ENCODE measurements at places on chromosomes 2 and 18.
A peak's percentile ranks its signal among the peaks of the same experiment; 100 is the strongest.

- DNase-seq = no peak
Measured at GRCh38 chr18:211582-211981, 53.2 kb downstream of the USP14 start.

DNA sequence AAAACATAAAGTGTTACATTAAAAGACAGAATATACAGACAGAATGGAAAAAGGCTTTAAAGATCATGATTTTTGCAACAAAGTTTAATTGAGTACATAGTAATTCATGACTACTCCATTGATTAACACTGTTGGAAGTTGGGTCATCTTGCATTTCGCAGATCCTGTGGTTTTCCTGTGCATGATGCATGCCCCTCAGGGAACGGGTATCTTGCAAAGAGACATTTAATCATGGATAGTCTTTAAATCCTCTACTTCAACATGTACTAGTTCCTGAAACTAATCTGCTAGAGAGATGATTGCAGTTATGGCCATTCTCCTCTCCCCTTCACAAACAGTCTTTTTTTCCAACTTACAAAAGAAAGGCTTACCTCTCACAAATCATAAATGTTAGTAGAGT is 155.6 kb upstream of the DSEL start:
- no peak for DNase-seq

DNA sequence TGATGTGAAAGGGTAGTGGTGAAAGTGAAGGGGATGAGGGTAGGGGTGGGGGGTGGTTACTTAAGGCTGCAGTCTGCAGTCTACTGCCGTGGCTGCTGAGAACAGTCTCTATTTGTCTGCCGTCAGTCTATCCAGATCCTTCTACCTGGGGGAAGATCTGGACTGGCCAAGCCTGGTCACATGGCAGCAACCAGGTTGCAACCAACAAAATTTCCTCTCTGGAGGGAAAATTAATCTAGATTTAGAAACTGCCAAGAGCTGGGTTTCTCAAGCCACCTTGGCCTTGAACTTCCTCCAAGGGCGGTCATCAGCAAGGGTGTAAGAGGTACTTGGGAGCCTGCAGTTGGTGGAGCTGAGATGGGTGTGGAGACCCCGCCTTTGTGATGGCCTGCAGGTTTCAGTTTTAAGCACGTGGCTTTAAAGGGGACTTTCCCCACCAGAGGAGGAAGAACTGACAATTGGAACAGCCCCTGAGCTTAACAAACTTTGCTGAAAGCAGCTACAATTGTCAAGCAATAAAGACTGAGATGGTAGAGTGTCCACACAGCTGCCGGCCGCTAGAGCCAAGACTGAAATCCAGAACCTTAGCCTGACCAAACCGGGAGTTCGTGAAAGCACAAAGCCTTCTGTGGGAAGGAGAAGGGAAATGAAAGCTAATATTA is 31.4 kb upstream of the KCMF1 start:
- DNase-seq = peak; percentile 88

DNA sequence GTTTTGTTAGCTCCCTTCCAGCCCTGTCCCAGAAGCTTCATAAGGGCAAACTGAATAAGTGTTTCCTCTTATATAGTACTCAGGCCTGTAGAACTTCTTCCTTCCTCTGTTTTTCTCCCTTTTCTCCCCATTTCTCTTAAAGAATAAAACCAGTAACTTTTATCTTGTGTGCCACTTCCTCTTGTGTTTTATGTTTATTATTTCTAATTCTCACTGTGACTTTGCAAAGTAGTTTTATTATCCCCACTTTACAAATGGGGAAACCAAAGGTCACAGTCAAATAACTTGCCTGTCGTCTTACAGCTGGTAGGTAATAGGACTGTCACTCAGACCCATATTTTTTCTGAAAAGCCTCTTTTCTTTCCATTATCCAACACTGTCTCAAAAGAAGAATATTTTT is 42.4 kb downstream of the RBBP8 start:
- no peak for DNase-seq

DNA sequence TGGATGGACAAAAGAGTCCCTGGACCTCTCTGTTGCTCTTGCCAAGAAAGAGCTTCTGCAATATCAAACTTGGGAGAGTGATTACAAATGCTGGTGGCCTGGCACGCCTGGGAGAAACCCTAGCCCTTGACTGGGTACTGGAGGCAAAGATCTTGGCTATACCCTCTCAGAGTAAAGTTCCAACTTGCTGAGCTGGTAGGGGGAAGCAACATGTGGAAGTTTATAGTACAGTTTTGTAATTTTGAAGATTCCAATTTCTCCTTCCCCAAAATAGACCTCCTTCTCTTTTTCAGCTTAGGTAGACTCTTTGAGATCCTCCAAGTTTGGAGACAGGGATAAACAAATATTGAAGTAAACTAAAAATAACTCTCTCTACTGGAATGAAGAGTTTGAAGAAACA is 645.3 kb downstream of the NR4A2 start:
- no peak for DNase-seq

DNA sequence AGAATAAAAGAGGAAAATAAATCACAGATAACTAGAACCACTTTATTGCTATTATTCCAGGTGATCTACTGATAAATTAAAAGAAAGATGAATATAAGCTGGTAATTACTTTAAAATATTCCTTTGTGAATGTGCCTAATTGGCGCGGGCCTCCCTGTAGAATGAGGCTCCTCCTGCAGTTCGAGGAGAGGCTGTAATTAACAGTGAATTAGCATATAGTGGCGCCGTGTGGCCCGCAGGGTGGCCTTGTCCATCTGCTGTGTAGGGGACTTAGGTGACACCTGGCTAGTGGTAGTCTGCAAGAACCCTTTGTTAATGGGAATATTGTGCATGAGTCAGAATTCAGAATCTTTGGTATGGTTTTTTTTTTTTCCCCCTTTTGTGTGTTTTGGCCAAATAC is 119.8 kb downstream of the AGAP1 start:
- DNase-seq = no peak

- DNase-seq = no peak
Measured at GRCh38 chr18:62829936-62830335, 114.6 kb downstream of the PHLPP1 start.

DNA sequence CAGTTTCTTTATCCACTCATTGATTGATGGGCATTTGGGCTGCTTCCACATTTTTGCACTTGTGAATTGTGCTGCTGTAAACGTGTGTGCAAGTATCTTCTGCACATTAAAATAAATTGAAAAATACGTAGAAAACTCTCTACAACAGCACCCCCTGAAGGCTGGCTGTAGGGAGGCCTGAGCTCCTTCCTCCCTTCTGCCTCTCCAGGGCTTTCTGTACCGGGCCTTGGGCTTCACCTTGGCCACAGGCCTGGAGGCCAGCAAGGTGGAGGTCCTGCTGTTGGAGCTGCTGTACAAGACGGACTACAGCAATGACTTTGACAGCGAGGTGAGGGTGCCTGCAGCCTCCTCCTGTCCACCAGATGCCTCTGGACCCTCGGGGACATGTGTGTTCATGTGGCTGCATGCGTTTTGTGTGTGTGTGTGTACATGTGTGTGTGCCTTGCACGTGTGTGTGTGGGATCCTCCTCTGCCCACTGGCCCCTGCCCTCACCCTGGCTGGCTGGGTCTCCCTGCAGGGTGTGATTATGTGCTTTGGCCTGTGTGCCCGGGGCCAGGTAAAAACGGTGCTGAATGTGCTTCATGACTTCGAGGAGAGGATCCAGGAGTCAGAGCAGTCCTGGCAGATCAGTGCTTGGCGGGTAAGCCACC is 29.2 kb downstream of the MROH2A start:
- DNase-seq = no peak

- no peak for DNase-seq
Measured at GRCh38 chr18:25229081-25229480, 122.9 kb downstream of the ZNF521 start.

DNA sequence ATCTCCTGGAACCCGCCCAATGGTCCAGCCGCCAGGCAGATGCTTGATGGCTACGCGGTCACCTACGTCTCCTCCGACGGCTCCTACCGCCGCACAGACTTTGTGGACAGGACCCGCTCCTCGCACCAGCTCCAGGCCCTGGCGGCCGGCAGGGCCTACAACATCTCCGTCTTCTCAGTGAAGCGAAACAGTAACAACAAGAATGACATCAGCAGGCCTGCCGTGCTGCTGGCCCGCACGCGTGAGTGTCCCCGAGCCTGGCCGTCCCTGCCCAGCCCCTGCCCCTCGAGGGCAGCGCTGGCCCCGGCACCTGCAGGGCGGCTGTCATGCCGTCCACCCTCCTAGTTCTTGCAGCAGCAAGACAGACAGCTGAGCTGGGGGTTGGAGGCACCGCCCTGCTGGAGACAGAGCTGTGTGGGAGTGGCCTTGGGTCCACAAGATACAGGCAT is 36.7 kb downstream of the MTERF4 start:
- no peak for DNase-seq

DNA sequence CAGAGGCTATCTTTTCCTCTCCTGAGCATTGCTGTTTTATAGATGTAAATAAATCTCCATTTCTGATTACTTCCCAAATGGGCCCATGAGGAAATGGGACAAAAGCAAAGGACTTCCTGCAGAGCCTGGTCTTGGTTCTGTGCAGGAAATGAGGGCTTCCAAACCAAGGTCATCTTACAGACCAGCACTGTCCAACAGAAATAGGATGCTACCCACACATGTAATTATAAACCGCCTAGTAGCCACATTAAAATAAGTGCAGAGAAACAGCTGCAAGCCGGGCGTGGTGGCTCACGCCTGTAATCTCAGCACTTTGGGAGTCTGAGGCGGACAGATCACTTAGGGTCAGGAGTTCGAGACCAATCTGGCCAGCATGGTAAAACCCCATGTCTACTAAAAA is 6.2 kb downstream of the TTL start:
- no peak for DNase-seq

DNA sequence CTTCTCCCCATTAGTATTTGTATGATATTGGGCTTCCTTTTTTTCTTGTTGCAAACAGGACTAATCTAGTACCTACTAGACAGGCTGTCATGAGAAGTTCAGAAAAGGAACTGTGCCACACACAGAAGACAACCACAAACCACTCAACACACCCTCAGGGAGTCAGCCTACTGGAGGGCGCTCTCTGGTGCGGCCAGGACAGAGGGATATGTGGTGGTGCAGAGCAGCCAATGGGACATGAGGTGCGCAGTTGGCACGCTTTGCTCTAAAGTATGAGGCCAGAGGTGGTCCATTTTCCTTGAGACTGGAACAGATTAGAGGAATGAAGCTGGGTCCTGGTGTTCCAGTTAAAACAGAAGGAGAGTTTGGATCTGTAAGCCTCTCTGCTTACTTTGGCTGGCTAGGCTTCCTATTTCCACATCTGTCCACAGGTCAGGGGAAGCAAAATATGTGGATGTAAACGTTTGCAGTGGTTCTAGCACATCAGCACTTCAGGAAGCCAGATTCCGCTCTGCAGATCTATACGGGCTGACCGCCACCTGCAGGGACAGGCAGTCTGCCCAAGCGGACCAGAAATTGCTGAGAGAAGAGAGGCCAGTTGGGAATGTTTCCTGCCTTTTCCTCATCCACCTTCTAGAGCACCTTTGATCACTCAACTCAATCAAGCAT is 114.1 kb downstream of the GFPT1 start:
- DNase-seq = no peak

- no peak for DNase-seq
Measured at GRCh38 chr2:231207734-231208133, 9.3 kb downstream of the ARMC9 start.

DNA sequence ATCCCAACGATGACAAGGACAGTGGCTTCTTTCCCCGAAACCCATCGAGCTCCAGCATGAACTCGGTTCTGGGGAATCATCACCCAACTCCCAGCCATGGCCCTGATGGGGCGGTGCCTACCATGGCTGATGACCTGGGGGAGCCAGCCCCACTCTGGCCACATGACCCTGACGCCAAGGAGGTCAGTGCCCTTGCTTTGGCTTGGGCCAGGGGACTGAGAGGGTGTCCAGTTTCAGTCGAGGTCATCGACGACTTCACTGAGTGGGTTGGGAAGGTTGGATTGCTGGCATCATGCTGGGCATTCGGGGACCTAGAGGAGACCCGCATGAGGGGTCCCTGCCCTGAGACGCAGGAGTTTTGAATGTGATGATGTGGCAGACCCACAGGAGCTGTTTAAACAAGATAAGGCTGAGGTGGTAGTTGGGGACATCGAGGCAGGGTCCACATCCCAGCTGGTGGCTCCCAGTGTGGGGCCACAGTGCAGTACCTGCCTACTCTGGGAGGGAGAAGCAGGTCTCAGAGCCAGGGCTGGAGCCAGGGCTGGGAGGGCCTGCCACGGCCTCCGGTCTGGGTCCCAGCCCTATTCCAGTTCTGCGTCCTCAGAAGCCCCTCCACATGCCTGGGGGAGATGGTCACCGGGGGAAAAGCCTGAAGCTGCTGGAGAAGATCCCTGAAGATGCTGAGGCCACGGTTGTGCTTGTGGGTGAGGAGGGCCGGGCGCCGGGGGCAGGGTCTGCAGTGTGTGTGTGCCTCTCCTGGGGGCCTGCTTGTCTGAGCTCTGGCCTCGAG is 6.0 kb downstream of the SLC4A3 start:
- no peak for DNase-seq

- DNase-seq = no peak
Measured at GRCh38 chr2:150538651-150539201, 51.3 kb upstream of the RND3 start.
